ENCODE measurements at places on chromosomes 11 and 22. TPM values are rescaled to one million over a fixed set of nuclear protein-coding genes. Genes with fewer than 3 reads are reported as not detected.

Gene KCNC1
- not detected for total RNA-seq

Gene CDC42EP1
- 143 TPM for total RNA-seq

Gene TUBA8
- total RNA-seq, result not detected

Gene HBE1
- not detected for total RNA-seq

Gene MYEOV
- total RNA-seq, result not detected

DNA sequence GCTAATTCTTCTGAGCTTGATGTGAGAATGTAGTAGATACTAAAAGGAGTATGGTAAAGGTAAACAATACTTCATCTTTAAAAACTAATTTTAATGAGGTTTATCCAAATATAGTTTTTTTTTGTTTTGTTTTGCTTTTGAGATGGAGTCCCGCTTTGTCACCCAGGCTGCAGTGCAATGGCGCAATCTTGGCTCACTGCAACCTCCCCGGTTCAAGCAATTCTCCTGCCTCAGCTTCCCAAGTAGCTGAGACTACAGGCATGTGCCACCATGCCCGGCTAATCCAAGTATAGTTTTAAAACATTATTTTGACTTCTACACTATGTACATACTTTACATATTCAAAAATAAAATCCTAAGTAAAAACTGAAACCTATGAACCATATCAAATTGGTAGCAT, 4.1 kb downstream of the ZBTB44 start:
- DNase-seq, result no peak

DNA sequence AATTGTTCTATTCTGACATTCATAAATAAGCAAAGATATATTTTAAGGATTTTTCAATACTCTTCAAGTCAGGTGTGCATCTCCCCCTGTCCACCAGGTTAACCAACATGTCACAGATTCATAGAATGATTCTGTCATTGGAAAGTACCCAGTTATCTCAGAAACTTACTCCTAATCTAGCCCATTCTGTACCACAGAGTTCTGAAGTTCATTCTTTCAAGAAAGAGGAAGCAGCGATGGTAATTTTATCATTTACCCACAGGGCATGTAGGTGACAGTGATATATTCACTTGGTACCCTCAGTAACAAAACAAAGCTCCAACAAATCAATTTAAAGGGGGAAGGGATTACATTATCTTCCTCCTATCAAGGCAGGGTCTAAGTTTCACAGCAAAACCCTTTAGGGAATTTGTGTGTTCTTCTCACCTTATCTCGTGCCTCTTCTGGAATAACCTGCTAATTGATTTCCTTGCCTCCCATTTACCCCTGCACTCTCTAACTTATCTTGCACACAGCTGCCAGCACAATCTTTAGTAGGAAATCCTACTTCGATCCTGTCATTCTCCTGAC, 19.0 kb upstream of the MPPED2 start:
- no peak for DNase-seq

GRCh38 chr22:26672060-26672471, 14.7 kb downstream of the MIAT start:
- DNase-seq, result no peak

DNA sequence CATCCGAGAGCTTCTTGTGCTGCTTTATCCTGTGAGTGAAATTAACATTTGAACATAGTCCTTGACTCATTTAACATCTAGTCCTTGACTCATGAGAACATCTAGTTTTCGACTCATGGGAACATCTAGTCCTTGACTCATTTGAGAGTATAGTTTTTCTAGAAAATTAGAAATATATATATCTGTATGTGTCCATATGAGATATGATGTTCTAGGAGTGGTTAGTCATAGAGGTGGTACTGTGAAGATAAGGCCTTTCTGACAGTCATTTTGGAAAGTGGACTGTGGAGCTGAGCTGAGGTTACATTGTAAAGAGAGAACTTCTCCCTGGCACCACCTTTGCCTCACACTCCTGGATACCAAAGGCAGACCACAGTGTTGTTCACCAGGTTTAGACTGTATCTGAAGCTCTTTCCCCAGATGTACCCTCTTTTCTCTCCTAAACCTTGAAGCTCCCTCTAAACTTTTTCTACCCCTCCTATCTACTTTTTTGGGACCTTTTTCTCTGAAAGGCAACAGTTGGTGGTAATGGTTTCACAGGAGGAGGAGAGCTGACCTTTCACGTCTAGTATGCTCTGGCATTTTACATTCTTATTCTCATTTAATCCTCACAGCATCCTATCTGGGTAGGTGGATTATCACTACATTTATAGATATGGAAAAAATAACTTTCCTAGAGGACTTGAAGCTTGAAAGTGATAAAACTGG, 67.2 kb downstream of the PPP2R1B start:
- no peak for DNase-seq

DNA sequence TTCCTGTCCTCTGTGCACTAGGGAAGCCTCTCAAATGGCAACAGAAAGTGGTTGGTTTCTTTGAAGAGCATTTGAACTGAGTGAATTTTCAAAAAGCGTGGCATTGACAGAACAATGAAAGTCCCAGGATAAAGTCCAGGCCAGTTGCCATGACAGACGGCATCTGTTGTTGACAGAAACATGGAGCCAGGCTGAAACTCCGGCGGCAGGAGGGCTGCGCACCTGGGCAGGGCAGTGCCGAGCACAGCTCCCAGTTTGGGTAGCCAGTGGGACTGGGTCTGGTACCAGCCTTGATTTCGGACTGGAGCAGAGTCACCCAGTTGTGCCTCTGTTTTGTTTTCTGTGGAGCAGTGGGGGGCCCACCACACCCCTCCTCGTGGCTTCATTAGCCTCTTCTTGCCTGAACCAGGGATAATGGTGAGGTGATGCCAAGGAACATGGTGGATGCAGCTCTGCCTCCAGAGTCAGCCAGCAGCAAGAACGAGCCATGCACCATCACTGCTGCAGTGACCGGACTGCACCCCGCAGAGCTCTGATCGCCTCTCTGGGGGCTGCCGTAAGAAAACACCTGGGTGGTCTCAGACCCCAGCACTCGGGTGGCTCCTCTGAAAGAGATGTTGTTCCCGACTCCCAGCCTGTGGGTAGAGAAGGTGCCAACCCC, 9.8 kb upstream of the SEPTIN5 start:
- DNase-seq, result no peak

DNA sequence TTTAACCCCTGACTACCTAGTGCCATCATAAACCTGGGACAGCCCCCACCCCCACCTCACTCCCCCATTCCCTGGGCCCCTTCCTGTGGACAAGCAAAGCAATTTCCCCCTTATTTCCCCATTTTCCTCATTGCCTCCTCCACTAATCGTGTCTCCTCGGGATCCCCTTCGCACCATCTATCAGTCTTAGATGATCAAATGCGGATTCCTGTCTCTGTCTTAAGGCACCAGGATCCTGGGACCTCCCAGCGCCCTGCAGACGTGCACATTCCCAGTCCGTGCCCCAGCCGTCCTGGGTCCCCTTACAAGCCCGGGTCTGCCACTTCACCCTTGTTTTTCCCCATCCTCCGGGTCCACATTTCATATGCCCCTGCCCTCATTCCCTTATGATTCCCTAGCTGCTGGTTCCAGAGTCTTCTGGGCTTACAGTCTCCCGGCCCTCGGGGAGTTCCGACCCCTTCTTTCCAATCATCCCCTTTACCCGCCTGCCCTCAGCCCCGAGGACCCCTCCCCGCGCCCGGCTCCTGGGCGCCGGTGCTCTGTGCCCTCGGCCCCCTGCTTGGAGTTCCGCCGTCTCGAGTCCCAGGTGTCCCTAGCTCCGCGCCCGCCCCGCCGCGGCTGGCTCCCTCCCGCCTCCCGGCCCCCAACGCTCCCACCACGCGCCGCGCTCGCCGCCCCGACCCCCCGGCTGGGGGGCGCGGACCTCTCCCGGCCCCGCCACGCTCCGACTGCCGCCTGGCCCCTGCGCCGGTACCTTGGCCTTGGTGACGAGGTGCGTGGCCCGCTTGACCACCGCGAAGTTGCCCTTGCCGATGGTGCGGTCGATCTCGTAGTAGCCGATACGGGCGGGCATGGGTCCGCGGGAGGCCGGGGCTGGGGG, 599 bp downstream of the SIK3 start:
- DNase-seq, result peak; percentile 80

- peak; percentile 56 for DNase-seq
Observed at GRCh38 chr11:11265994-11266606, 87.0 kb downstream of the CSNK2A3 start.

GRCh38 chr11:33808228-33808828, 34.0 kb upstream of the FBXO3 start:
- DNase-seq, result peak; percentile 92

DNA sequence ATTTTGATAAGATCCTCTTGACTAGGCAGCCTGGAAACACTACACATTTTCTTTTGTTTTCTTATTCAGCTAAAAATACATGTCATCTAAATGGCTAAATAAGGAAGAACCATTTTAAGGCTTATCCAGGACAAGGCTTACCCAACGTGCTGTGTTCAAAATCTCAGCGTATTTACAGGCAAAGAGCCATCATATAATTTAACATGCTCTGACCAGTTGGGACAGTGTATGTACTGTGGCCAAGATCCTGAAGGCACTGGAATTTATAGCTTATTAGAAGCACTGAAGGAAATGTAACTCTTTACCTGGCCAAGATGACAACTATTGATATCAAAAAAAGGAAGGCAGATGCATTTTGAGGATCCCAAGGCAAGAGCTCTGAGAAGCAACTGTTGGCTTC, 71.1 kb downstream of the PPFIBP2 start:
- DNase-seq, result no peak

- no peak for DNase-seq
Observed at GRCh38 chr11:31237819-31238760, 131.4 kb downstream of the DCDC1 start.

- no peak for DNase-seq
Observed at GRCh38 chr11:84886344-84886743, 740.8 kb downstream of the DLG2 start.

- peak; percentile 87 for DNase-seq
Observed at GRCh38 chr22:37661160-37661924, 2.8 kb downstream of the PDXP start.

DNA sequence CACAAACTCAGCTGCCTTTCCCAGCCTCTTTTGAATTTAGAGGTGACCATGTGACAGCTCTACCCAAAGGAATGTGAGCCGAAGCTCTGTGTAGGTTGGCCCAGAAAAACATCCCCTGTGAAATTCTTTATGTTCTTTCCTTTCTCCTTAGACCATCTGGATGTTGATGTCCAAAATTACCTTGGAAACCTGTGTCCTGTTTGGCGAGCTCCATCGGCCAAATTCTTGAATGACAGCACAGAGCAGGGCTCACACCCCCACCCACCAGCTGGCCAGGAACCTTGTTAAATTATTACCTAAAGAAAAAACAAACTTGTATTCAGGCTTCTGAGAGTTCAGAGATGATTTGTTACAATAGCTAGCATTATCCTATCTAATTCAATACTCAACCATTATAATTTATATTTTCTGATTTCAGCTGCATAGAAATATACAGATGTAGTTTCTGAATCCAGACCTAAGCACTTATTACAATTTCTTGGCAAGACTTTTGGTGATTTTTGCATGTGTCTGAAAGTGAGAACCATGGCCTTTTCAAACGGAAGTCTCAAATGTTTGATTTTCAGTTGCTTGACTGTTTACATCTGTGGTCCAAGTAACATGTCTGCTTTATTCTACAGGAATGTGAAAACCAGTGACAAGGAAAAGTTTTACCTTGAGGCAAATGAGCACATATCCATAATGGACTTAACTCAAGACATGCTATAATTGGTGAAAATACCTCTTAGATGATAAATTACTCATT, 554.2 kb downstream of the NTM start:
- DNase-seq, result no peak

- DNase-seq, result no peak
Observed at GRCh38 chr11:120073196-120073595, 64.7 kb downstream of the TRIM29 start.

DNA sequence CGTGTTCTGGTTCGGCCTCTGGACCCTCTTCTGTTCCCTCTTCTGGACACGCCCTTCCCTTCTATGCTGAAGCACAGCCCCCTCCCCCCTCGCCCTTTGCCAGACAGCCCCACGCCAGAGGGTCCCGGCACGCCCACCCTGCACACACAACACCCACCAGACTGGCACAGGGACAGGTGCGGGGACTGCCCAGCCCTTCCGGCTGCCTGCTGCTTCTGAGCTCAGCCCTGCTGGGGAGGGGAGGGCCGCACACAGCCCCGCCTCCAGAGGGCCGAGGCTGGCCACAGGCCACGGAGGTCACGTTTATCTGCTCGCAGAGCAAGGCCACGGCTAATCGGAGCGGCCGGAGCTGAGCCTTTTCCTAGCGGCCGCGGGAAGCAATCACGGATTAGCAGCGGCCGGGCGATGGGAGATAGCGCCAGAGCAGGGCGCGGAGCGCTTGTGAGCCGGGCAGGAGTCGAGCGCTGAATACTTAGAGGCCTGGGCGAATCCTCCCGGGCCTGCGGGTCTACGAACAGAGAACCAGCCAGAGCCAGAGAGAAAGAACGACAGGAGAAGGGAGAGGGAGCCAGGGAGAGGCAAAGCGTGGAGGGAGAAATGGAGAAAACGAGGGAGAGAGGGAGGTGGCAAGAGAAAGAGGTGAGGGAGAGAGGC, 21.5 kb downstream of the OTUB1 start:
- DNase-seq, result peak; percentile 83

- peak; percentile 53 for DNase-seq
Observed at GRCh38 chr11:9687711-9688477, 24.0 kb downstream of the SWAP70 start.

Data from stomach (tissue), 19 donors.